ENCODE measurements at places on chromosomes 11 and 22.

- DNase-seq, result no peak
These were observed 690 bp upstream of the UVRAG start for GRCh38 chr11:75814363-75814676.

GRCh38 chr11:115919341-115920091, 415.3 kb upstream of the CADM1 start:
- DNase-seq, result no peak

- peak; percentile 32 for DNase-seq
These were observed 505 bp downstream of the NUDT22 start for GRCh38 chr11:64226507-64227051.

DNA sequence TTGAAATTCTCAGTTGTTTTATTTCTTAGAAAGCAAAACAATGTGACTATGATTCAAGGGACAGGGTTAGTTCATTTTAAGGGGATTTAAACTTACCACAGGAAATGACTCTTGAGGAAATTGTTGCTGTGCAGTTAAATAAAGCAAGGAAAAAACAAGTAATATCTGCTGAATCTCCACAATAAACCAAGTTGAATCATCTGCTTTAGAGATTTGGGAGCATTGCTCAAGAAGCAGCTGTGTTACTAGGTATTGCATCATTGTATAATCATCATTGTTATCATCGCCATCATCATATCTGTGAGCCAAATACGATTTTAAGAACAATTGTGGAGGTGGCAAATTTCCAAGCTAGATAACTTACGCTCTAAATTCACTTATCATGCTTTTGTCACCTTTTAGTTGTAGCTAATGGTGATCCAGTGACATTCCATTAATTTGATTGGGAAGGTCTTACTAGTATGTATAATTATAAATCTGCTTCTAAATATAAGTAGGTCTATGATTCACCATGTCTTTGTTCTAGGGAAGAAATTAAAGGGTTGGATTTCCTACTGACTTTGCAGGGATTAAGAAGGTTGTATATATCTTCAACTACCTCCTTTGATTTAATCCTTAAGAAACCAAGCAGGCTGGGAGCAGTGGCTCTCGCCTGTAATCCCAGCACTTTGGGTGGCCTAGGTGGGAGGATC, 19.9 kb downstream of the MMP10 start:
- DNase-seq, result no peak

GRCh38 chr11:92253421-92253820, 28.8 kb downstream of the FAT3 start:
- no peak for DNase-seq

GRCh38 chr11:119585043-119585781, 143.8 kb downstream of the NECTIN1 start:
- DNase-seq, result no peak

- no peak for DNase-seq
These were observed 8.5 kb upstream of the DMC1 start for GRCh38 chr22:38578505-38578904.

GRCh38 chr11:86446163-86446923, 71.7 kb downstream of the CCDC81 start:
- no peak for DNase-seq

- no peak for DNase-seq
These were observed 11.3 kb upstream of the CD5 start for GRCh38 chr11:61090982-61091372.

- DNase-seq, result no peak
These were observed 76.2 kb upstream of the OPCML start for GRCh38 chr11:133608496-133608895.

DNA sequence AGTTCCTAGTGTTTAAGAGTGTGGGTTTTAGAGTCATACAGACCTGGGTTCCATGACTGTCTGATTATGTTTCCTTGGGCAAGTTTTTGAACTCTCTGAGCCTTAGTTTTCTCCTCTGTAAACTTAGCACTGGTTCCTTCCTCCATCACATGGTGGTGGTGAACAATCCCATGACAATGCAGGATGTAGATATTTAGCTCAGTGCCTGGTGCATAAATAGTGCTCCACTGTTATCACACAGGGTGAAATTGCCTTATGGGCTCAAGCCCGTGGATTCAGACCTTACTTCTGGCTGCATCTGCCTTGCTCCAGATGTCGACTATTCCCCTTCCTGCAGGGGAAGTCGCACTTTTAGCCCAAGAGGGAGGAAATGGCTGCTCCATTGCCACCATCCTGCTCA, 62.7 kb downstream of the LDLRAD3 start:
- DNase-seq, result no peak

DNA sequence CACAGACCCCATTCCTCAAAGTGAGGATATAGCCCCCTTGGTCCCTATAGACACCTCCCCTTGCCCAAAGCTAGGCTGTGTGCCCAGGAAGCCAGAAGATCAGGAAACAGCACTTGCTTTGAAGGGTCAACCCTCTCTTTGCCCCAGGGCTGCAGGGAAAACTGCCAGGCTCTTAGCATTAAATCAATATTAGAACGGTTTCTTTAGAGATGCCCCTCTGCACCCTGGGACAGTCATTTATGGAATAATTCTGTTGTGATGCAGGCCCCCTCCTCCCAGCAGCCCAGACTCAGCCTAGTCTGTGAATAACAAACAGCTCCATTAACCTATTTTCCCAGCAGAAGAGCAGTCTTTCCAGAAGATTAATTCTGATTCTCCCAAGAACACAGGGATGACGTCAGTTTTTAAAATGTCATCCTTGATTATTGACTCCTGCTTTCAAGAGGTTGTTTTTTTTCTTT, 11.6 kb upstream of the CAPN5 start:
- DNase-seq, result no peak

DNA sequence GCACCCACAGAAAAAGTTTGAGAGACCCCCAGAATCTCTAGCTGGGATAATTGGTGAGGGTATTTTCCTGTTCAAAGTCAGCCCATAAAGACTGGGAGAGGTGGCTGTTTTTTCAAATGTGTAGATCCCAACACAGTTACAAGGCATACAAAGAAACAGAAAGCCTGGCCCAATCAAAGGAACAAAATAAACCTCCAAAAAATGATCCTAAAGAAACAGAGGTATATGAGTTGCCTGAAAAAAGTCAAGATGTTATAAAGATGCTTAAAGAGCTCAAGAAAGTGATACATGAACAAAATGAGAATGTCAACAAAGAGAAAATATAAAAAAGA, 40.2 kb upstream of the MMP12 start:
- DNase-seq, result no peak

DNA sequence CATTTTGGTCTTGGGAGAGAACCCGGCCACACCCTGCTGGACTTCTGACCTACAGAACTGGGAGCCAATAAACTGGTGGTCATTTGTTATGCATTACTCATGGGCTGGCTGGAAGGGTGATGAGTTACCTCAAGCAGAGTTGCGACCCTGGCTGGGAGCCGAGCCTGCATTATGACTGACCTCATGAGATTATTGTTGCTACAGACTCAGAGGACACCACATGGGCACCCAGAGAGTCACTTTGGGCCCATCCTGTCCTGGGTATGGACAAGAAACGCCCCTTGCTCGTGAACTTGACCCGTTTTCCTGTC, 531.7 kb downstream of the TBC1D22A start:
- DNase-seq, result no peak

DNA sequence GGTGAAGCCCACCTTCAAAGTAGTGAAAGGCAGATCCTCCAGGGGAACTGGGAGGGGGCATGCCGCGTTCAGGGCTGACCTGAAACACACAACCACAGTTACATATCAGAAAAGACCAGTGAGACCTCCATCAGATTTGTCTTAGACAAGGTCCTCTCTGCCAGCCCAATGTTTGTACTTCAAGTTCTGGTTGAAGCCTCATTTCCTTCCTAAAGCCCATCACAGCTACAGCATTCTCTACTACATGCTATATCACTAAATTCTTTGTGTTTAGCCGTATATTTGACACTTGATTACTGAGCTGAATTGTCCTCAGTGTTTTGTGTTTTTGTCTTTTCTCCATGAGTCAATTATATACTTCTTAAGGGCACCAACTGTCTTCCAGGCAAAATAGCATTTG, 40.1 kb downstream of the PI4KA start:
- DNase-seq, result no peak

GRCh38 chr11:78201096-78201818, 12.5 kb downstream of the USP35 start:
- no peak for DNase-seq

GRCh38 chr22:30872285-30873041, 96.1 kb downstream of the MORC2 start:
- DNase-seq, result no peak

- no peak for DNase-seq
These were observed 509.0 kb downstream of the DLG2 start for GRCh38 chr11:85118151-85118550.

GRCh38 chr11:69540118-69541000, 58.9 kb downstream of the LINC01488 start:
- DNase-seq, result no peak

DNA sequence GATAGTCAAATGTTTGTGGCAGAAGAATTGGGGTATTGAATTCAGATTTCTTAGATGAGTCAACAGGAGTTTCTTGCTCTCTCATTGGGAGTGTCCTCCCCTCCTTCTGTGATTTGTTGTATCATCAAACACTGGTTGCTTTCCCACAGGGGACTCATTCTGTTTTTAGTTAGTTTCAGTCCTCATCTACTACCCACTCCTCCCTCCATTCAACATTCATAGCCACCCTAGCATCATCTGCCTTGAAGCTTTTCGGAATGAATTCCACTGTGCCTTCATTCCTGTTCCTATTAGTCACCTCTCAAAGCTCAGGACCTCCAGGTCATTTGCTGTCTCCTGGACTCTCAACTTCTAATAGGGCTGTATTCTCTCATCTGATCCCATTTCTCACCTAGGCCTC, 31.5 kb upstream of the RAB38 start:
- DNase-seq, result no peak

- no peak for DNase-seq
These were observed 14.2 kb upstream of the CSRP3 start for GRCh38 chr11:19216021-19216420.

DNA sequence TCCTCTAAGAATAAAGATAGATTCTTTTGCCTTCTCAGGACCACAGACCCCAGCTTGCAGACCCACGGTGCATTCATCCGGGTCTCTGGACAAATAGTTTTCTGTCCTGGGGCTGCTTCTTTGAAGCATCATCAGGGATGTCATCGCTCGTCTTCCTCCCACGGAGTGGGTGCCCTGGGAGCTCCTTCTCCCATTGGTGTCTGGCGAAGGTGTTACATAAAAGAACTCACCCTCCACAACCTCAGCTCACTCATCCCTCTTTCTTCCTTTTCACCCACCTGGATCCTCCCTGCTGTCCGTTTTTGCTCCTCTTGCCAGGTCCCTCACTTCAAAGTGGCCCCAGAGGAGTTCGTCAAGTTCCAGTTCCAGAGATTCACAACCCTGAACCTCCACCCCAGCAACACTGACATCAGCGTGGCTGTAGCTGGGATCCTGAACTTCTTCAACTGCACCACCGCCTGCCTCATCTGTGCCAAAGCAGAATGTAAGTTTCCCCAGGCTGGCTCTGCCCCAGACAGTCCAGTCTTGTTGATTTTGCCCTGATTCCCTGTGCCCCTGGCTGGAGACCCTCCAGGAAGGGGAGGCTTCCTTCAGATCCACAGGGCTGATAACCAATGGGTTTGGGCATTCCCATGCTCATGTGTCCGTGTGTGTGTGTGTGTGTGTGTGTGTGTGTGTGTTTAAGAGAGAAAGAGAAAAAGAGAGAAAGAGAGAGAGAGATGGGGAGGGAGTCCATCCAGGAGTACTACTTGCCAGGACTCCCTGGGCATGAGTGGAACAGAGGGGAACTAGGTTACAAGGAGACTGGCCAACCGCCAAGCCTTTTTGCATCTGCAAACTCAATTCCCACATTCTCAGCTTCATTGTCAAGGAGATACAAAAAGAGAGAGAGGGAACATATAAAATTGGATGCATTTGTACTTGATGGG, 204.2 kb upstream of the TBCEL start:
- no peak for DNase-seq

DNA sequence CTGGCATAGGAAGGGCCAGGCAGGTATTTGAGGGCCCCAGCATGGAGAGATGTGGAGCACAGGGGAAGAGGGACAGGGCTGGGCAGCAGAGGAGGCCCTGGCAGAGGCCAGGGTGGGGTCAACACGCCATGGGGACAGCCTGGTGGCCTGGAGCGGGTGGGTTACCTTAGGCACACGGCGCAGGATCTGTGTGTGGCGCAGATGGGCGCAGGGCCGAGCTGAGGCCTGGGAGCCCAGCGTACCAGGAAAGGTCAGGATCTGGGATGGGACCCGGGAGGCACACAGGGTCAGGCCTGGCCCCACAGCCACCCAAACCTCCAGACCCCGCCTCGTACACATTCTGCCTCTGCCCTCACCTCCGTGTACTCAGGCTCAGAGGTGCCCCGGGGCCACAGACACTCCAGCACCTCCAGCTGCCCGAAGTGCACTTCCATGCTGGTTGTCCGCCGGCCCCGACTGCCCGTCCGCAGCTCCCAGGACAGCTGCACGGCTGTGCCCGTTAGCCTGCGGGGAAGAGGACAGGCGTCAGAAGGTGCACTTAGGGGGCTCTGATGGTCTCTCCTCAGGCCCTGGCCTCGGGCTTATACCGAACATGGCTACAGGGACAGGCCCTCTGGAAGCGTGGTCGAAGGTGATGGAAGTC, 6.4 kb downstream of the ATG2A start:
- DNase-seq, result no peak

GRCh38 chr22:31206896-31207687, 5.0 kb upstream of the LIMK2 start:
- no peak for DNase-seq

DNA sequence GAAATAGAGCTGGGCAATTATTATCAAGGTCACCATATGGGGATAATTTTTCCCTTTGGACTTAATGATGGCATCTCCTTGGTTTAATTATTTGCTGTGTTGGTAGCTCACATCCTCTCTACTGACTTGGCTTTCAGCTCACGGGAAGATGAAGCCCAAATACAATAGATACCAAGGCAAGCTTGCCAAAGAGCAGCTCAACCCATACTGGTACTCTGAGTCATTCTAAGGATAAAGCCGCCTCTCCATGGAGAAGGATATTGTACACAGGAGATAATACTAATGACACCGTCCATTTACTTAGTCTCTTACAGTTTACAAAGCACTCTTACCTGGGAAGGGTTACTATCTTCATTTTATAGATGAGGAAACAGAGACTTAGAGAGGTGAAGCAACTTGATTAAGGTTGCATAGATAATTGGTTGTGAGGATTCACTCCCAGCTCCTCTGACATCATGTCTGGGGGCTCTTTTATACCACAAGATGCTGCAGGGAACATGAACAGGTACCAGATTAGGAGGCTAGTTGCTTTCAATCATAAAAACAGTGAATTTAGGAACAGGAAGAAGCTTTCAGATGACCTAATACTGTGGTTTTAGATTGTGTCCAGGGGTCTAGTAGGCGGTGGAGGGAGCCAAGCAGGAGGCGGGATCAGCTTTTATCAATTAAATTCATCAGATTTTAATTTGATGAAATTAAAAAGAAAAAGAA, 48.3 kb upstream of the PICALM start:
- DNase-seq, result no peak

GRCh38 chr11:26767060-26767459, 45.2 kb upstream of the SLC5A12 start:
- no peak for DNase-seq
